ENCODE measurements at places on chromosomes 7 and 10. TPM values are rescaled to one million over a fixed set of nuclear protein-coding genes. Genes with fewer than 3 reads are reported as not detected.

Gene CEP55
- 0.25 TPM for total RNA-seq

Gene IL6
- 0.25 TPM for total RNA-seq

Gene SH2B2
- total RNA-seq, result 5.1 TPM

Gene TMEM184A
- 15.2 TPM for total RNA-seq

Gene TMEM139
- total RNA-seq, result 4.2 TPM

Gene OPALIN
- total RNA-seq, result not detected

Gene LMOD2
- total RNA-seq, result not detected
